ENCODE measurements at places on chromosomes 11 and 22.

GRCh38 chr22:44572414-44573207, 74.6 kb upstream of the RTL6 start:
- DNase-seq, result no peak

GRCh38 chr11:66216911-66217310, 51.5 kb upstream of the RAB1B start:
- DNase-seq, result no peak

- no peak for DNase-seq
Observed at GRCh38 chr11:126793596-126793995, 207.0 kb downstream of the KIRREL3 start.

DNA sequence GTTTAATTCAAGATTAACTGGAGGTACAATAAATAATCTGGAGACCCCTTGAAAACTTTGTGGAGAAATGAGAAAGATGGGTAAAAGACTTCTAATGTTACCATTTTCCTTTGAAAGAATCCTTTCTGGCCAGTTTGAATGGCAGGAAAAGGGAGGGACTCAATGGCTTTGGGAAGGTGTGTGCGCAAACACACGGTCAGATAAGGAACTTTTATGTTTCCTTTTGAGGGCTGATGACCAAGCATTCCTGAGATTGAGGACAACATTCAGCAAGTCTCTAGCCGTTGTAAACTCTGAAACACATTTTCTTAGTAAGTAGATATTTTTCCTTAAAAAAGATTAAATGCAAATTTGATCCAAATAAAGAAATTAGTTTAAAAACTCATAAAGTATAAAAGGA, 909.7 kb upstream of the TENM4 start:
- no peak for DNase-seq

- no peak for DNase-seq
Observed at GRCh38 chr11:131867457-131868257, 497.2 kb downstream of the NTM start.

- no peak for DNase-seq
Observed at GRCh38 chr11:1671658-1672057, 25.3 kb upstream of the KRTAP5-6 start.

GRCh38 chr11:132099692-132100091, 729.3 kb downstream of the NTM start:
- DNase-seq, result no peak

DNA sequence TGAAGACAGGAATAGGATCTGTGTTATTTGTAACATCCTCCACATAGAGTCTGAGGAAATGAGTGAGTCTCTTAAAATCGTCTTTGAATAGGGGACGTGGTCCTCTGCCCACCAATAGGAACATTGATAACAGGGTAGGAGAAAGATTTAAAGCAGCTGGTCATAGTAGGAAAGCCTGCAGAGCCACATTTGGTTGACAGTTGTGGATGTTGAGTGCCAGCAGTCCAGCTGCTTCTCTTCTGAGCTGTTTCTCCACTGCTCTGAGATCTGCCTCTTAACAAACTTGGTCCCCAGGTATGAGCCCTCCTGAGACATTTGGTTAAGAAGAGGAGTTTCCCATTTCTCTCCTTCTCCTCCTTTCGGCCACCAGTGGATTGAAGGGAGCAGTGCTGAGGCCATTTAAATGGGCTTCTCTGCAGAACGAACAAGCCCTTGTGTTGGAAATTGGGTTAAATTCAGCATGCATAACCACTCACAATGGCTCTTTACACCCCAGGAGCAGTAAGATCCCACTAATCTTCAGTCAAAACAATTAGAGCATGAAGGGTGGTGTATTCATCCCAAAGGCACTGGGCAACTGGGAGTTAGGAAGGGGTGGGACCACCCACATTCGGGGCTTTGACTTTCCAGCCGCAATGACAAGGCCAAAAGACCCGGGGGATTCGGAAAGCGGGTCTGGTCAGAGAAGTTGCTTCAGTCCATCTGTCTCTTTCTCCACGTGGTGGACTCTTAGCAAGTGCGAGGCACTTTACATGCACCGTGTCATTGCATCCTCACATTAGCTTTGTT, 32.3 kb downstream of the MIAT start:
- DNase-seq, result no peak

DNA sequence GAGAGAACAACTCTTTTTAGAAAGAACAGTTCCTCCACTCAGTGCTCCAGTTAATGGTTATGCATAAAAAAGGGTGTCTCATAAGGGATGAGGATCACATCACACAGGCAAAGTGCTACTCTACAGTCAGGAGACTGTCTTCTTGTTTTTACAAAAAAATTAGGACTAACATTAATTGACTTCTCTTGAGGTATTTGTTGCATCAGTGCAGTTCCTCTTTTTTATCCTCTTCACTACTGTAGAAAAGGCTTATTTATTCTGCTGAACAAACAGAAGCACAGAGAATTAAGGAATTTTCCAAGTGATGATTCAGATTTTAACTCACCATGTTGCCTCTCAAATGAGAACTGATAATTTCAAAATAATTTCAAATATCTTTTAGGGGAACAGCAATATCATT, 1.9 kb downstream of the MMP8 start:
- DNase-seq, result no peak

DNA sequence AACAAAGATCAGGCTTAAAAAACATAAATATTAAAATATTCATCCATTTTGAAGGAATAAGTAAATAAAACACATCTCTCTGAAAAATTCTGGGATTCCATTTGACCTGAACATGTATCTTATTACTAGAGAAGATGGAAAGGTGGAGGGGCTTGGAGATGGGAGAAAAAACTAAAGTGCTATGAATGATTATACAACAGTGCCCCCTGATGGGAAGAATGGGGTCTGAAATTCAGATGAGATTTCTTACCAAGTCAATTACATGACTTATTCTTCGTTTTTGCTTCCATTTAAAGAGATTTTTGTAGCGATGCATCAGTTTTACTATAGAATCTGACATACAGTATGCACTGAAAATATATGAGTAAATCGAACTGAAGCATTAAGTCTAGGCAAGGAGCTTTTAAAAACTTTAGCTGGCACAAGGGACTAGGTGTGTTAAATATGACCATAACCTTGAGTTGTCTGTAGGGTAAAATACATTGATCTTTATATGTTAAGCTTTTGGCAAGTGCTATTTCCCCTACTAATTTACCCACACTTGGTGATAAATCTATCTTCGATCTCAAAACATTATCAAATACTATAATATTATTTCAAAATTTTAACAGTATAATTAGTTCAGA, 718.8 kb downstream of the CNTN5 start:
- DNase-seq, result no peak

- no peak for DNase-seq
Observed at GRCh38 chr11:110035357-110035756, 57.8 kb upstream of the ZC3H12C start.

- DNase-seq, result no peak
Observed at GRCh38 chr11:96114178-96115064, 190.5 kb upstream of the MTMR2 start.

- DNase-seq, result no peak
Observed at GRCh38 chr11:123461164-123461563, 31.1 kb downstream of the GRAMD1B start.
